Sigmoid colon (tissue), 7 donors: ENCODE measurements at places on chromosomes 4 and X. TPM values are rescaled to one million over a fixed set of nuclear protein-coding genes. Genes with fewer than 3 reads are reported as not detected.

DNA sequence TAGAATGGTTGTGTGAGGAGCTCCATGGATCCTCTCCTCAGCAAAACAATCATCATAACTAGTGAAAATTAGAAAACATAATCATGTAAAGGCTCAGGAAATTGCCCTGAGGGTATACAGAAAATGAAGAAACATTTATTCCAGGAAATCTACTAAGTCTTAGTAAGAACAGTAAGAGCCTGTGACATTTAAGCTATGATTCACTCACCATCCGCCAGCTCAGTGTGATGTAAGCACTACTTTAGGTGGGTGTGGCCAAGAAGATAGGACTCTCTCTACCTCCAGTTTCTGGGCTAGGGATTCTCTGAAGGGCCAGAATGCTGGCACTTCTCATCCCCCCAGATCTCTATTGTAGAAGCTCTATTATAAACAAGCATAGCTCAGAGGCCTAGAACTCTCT lies 147.5 kb downstream of the DLG3 start:
- no peak for DNase-seq

- DNase-seq, result no peak
Observed at GRCh38 chr4:38090455-38091246, 130.5 kb downstream of the PTTG2 start.

DNA sequence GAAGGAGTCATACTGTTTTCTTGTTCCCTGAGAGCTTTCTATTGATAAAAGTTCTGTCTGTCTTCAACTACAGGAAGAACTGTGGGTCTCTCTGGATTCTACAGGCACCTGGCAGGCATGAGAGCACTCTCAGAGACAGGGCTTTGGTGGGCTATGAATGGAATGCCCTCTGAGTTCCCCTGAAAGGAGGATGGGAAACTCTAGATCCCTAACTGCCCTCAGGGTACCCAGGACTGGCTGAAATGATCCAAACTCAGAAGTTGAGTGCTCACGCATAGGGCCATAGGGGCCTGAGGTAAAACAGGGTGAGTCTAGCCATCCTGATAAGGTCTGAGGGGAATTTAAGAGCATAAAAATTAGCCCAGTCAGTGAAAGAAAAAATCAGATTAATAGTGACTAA lies 59.0 kb upstream of the SCRG1 start:
- DNase-seq, result no peak

DNA sequence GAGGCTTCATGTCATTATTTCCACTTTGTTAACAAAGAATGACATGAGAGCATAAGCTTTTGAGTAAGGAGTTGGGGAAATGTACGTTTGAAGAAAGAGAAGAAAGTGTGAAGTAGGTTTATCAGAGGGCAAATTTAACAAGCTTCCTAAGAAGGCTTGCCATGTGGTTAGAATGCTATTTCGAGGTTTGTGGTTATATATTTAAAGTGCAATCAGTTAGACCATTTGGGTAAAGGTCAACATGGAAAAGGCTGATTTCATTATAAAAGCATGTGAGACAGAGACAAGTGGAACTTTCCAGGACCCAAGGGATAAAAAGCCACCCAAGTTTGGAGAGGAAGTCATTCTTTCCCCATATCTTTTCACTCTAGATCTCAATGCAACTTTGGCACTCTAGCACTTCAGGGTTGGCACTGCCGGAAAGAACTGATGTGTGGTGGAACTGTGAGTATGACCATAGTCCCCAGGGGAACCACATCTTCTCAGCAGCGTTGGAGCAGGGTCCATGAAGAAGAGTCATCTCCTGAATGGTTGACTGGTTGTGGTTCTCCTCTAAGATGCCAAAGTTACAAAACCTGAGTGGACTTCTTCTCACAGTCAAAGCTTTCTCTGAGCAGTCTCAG lies 529.9 kb downstream of the MID1IP1 start:
- DNase-seq, result no peak

TRIML2 gene
- not detected for total RNA-seq

GRCh38 chr4:185969657-185970056 lies 99.3 kb upstream of the TLR3 start:
- no peak for DNase-seq

GRCh38 chr4:5381961-5382441 lies 326.4 kb downstream of the EVC2 start:
- DNase-seq, result no peak

DNA sequence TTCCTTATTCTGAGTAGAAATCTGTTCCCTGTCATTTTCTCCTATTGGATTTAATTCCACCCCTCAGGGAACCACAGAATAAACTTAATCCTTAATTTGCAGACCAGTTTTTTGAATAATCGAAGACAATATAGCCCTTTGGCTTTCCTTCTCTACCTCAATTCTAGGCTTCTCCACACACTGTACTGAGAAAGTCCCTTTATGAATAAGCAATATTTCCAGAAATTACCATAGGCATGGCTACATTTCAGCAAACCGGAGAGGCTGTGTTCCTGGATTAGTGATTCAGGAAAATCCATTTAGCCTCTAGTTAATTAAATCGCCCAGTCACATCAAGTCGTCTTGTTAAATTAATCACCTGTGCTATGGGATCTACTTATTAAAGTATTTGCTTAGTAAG lies 125.1 kb downstream of the ANAPC4 start:
- no peak for DNase-seq

PDZD4 gene
- total RNA-seq, result 8.6 TPM

DNA sequence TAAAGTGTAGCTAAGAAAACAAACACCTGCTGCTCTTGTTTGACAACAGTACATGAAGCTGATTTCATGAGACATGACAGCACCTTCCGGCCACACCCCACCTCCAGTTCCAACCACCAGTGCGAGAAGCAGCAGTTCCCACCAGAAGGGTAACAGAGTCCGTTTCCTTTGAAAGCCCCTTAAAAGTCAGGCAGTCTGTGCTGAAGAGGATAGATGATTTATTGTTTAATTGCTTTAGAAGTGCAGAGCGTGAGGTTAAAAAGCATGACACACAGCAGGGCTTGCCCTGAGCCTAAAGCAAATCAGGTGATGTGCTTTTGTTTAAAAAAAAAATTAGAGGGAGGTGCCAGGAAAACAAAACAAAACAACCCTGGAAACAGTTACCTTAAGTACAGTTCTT lies 82.6 kb downstream of the HADH start:
- DNase-seq, result no peak

DNA sequence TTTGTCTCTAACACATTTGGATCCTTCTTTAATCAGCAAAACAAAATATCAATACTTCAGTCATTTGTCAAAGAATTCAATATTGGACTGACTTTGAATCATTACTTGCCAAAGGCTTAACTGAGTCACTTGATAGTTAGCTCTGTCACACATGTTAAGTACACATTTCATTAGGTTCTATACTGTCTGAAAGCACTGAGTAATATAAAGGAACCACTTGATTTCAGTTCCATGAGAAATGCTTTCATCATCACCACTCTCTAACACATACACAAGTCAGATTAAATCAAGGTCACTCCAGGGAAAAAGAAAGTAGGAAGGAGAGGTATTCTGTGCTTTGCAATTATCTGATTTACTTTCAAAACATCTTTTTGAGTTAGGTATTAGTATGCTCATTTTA lies 1233.1 kb downstream of the C4orf33 start:
- DNase-seq, result no peak

GABRG1 gene
- total RNA-seq, result 0.16 TPM

GRCh38 chr4:57068237-57068981 lies 41.8 kb downstream of the IGFBP7 start:
- no peak for DNase-seq

MAGEA4 gene
- not detected for total RNA-seq

GRCh38 chrX:103361798-103362197 lies 5.5 kb downstream of the TCEAL9 start:
- no peak for DNase-seq

GRCh38 chrX:15848576-15848975 lies 6.0 kb downstream of the AP1S2 start:
- no peak for DNase-seq

CFI gene
- 10.5 TPM for total RNA-seq

- no peak for DNase-seq
Observed at GRCh38 chr4:2442175-2442993, 23.6 kb downstream of the CFAP99 start.

DNA sequence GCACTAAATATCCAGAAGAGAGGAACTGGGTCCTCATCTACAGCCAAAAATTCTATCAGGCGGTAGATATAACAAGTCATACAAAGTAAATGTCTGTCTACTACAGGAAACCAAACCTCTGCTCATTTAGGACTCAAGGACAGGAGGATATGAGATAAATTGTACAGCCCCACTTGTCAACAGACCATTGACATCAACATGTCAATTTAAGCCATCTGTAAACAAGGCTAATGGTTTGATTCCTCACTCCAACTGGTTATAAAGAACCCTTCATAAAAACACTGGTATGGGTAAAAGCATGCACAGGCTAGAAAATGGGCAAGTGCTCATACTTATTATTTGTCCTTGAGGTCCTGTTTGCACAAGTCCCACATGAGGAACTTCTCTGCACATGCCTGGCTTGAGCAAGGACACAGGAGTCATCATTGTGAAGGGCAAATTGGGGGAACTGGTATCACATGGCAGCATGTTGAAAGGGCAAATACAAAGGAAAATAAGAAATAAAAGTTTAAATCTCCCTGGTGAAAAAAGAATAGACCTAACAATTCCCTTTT lies 13.2 kb downstream of the RTL8B start:
- no peak for DNase-seq

DNA sequence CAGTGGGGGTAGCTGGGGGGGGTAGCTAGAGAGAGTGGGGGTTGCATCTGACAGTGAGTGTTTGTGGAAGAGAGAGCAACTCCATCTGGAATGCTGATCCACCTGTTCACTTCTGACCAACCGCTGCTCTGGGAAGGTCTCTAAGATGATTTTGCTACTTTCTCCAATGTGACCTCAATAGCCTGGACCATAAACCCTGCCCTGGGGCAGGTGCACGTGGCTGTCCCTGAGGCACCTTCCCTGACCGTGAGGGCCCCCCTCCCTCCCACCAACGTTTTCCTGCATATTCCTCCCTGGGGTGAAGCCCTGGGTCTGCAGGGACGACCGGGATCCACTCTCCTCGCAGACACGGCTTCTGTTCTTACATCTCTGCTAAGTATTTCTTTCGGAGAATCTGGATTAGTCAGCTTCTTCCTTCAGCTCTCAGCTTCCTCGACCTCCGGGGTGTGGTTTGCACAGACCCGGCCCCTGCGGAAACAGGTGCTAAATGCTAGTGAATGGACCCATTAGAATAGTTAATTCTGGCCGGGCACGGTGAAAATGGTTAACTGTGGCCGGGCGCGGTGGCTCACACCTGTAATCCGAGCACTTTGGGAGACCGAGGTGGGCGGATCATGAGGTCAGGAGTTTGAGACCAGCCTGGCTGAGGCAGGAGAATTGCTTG lies 21.4 kb upstream of the PLCXD1 start:
- DNase-seq, result peak; percentile 56

GRCh38 chrX:139932073-139932900 lies 566 bp downstream of the ATP11C start:
- peak; percentile 73 for DNase-seq

ARHGAP6 gene
- 36.2 TPM for total RNA-seq

- DNase-seq, result peak; percentile 69
Observed at GRCh38 chr4:686413-687040, 2.4 kb downstream of the SLC49A3 start.

GRCh38 chr4:139628184-139629012 lies 37.2 kb upstream of the MGST2 start:
- DNase-seq, result no peak

- DNase-seq, result no peak
Observed at GRCh38 chr4:148216866-148217814, 225.1 kb downstream of the NR3C2 start.

FGG gene
- total RNA-seq, result not detected

GRCh38 chrX:40272141-40272540 lies 174.4 kb upstream of the BCOR start:
- no peak for DNase-seq

DNA sequence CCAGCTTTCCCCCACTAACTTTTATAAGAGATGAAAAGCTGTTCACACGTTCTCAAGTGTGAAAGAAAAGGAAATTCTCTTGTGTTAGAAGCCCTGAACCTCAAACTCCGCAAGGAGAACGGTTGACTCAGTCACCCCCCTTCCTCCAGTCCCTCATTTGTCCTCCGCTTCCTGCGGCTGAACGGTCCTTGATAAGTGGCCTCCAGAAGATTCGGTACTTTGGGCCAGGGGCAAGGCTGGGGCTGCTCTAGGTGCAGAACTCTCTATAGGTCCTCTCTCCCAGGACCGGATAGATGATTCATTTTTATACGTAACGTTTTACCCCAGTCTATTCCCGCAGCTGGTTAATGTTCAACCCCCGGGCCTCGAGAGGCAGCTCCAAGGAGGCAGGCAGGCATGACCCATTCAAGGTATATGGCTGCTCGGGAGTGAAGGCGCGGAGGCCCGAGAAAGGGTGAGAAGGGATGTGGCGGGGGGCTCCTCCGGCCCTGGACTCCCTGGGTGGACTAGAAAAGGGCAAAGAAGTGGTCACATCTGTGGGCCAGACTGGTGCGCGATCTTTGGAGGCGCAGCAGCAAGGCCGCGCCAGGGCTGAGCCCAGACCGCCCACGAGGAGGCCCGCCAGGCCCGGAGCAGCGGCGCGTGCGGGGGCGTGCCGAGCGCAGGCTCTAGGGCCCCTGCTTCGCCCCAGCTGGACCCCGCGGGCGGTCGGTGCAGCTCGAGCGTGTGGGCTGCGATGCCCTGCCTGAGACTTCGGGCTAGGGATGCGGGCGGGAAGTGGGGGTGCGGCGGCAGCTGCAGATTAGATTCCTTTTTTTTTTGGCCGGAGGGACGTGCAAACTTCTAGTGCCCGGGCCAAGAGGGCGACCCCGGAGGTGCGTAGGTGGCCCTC lies 11.7 kb downstream of the PITX2 start:
- no peak for DNase-seq

- DNase-seq, result no peak
Observed at GRCh38 chrX:120380699-120381098, 18.8 kb downstream of the ATP1B4 start.

DNA sequence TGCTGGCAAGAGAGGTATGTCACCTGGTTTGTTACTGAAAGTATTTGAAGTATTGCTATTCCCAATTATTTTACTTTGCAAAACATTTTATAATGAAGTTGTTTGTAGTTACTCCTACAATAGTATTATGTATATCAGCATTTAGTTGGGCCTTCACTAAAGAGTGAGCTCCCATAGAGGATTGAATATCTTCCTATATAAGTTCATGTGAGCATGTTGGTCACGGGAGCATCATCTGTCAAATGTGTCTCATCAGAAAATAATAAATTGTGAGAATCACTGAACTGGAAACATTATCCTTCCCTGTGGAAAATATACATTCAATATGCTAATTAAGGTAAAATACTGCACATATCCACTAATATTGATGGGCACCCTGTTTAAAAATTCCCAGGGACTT lies 360.1 kb upstream of the ADGRL3 start:
- no peak for DNase-seq

- no peak for DNase-seq
Observed at GRCh38 chrX:9081271-9081670, 47.3 kb upstream of the FAM9B start.
